Stimulated activated memory B cell treated with anti-CD40 and anti-IgM and Interleukin-4, amounts not matched to agents 10 μg/mL and 1 μg/mL and 100 μg/mL, for 72 hours (primary cell): ENCODE measurements at places on chromosomes 2 and 18.

DNA sequence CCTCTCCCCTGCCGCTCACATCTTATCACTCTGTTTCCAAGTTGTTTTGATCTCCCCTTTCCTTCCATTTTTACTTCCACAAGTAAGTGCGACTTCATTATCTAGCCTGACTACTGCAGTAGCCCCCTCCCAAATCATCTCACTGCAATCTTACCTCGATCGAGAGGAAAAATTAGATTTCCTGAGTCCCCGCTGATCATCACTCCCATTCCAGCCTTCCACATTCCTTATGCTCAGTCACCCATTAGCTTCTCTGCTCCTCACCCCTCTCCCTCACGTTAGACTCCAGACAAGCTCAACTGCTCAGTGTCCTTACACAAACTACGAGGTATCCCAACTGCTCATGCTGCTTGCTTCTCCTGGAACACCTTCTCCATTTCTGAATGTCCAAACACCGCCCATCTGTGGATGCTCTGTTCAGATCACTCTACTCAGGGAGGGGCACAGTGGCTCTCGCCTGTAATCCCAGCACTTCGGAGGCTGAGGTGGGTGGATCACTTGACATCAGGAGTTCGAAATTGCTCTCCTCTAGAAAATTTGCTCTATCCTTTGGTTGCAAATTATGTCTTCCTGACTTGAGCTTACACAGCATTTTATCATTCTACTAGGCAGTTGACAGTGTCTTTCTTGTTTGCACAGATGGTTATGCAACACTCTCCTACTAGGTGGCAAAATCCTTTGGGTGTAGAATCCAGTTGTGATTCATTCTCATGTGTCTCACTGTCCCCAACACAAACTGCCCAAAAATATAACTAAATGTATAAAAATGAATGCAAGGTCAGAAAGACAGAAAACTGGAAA, 96.5 kb downstream of the INO80D start:
- no peak for ATAC-seq

- peak; percentile 69 for ATAC-seq
These were observed 15.5 kb upstream of the RAB10 start for GRCh38 chr2:26018184-26019055.

- ATAC-seq: no peak
These were observed 60.0 kb downstream of the CAPN13 start for GRCh38 chr2:30747206-30747605.

- ATAC-seq: no peak
These were observed 146.3 kb downstream of the CELF4 start for GRCh38 chr18:37419315-37419714.

GRCh38 chr2:192029089-192029488, 165.6 kb downstream of the TMEFF2 start:
- no peak for ATAC-seq

GRCh38 chr2:135863233-135863632, 13.0 kb downstream of the MCM6 start:
- ATAC-seq: no peak

- ATAC-seq: no peak
These were observed 46.7 kb downstream of the RNU4ATAC start for GRCh38 chr2:121577381-121577780.

DNA sequence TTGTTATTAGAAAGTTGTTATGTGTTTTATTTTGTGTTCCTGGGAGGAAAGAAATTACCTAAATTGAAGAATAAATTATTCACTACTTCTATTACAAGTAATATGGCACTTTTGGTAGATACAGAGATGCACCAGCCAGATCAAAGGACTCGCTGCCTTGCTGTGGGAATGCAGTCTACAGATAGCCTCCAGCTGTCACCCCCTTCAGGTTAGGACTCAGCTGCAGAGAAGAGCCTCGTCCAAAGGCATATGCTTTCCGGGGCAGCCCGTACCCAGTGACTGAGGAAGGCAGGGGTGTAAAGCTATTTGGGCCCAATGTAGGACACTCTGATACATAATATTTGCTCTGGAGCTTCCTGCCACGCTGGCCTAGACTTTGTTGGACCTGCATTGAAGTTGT, 90.2 kb downstream of the CCDC148 start:
- no peak for ATAC-seq

- ATAC-seq: no peak
These were observed 1.3 kb upstream of the GREB1 start for GRCh38 chr2:11532416-11533055.

GRCh38 chr18:32349728-32350395, 120.8 kb downstream of the GAREM1 start:
- no peak for ATAC-seq

- ATAC-seq: no peak
These were observed 378.3 kb upstream of the MYT1L start for GRCh38 chr2:2709431-2709770.

DNA sequence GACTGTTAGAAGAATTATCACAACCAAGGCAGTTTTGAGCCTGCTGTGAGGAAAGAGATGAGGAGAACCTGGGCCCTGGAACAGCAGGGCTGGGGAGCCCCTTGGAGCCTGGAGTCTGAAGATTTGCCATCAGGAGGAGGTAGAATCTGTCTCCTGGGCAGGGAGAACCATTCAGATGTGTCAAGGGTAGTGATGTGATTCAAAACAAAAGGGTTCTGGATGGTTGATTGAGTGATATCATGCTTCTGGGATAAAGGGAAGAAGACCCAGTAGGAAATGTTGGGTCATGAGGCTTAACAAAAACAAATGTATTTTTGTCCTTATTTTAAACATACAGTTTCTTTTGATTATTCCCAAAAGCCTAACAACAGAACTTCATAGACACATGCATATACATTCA, 28.6 kb downstream of the RNF144A start:
- ATAC-seq: no peak

DNA sequence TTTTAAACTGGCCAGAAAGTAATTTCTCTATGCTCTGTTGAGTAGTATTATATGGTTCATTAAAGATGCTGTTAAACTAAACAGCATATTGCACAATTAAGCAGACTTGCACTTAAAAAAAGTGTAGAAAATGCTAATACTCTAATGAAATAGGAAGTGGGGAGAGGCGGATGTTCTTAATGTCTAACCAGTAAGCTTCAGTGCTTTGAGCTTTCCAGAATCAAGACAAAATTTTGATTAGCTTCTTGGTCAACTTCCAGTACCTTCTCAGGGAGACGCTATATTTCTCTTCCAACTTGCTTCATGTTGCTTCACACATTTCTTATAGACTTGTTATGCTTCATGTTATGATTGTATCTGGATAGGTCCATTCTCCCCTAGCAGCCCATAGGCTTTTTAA, 89.1 kb downstream of the MAP2 start:
- no peak for ATAC-seq

GRCh38 chr2:128322715-128323554, 4.3 kb upstream of the HS6ST1 start:
- ATAC-seq: no peak

DNA sequence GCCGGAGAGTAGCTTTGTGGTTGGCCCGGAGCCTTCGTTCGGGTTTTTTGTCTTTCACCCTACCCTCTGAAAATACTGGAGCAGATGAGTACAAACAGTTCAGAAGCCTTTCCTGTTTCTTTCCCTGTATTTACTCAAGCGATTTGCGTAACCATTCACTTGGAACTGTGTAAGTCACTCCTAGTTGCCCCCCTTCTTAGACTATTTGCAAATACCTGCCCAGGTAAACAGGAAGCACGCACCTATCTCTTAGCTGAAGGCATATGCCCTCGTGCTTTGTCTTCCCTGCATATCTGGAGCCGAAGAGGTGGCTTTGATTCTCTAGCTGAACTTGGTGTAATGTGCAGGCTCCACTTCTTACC, 1.4 kb downstream of the KCNS3 start:
- ATAC-seq: no peak

DNA sequence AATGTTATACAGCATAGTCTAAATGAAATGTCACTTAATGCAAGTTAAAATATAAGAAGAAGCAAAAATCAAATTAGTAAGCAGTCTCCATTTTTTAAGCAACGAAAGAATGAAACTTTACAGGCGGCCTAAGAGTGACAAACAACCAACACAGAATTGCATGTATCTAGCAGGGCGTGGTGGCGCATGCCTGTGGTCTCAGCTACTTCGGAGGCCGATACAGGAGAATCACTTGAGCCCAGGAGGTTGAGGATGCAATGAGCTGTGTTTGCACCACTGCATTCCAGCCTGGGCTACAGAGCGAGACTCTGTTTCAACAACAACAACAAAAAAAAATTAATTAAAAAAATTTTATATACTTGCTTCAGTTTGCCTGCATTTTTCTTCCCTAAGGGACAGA, 16.6 kb downstream of the RBMS1 start:
- ATAC-seq: no peak

- no peak for ATAC-seq
These were observed 2.4 kb upstream of the EVX2 start for GRCh38 chr2:176085861-176086771.

DNA sequence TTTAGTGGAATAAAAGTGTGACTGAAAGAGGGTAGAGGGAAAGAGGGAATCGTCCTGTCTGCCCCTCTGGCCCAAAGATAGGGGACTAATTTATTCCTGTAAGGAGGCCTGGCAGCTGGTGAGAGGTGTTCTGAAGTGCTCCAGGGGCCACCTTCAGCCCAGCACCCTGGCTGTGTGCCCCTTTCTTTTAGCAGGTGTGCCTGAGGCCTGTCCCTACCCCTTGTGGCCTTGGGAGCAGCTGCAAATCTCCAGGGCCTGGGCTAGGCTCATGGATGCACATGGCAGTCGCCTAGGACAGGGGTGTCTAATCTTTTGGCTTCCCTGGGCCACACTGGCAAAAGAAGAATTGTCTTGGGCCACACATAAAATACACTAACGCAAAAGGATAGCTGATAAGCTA, 37.3 kb downstream of the FHOD3 start:
- no peak for ATAC-seq

DNA sequence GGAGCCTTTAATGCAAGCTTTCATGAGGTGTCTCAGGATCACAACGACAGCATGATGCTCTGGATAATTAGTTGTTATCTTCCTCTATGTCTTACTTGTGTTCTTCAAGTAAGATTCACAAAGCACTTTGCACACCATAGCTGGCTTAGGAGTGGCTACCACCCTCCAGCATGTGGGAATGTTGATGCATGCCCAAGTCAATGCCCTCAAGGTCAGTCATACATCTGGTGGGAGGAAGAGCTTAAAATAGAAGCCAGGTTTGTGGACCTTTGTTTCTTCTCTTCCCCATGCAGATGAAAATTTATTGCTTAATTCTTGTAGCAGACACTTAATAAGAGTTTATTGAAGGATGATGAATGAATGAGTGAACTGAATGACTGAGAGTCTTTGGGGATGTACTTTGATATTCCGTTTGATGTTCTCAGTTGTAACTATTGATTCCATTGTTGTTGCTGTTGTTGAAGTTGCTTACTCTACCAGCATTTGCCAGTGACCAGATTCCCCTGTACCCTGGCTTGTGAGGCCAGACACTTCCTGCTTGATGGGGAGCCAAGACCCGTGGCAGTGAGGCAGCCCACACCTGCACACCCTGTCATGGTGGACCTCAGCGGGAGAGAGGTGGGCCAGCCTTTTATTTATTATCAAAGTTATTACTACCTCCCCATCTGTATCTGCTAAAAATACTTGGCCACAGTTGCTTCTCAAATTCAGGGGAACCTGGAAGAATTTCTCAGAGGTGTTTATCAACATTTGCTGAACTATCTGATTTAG, 137.8 kb downstream of the LAMA3 start:
- no peak for ATAC-seq

- no peak for ATAC-seq
These were observed 272.8 kb downstream of the RND3 start for GRCh38 chr2:150214626-150215025.

DNA sequence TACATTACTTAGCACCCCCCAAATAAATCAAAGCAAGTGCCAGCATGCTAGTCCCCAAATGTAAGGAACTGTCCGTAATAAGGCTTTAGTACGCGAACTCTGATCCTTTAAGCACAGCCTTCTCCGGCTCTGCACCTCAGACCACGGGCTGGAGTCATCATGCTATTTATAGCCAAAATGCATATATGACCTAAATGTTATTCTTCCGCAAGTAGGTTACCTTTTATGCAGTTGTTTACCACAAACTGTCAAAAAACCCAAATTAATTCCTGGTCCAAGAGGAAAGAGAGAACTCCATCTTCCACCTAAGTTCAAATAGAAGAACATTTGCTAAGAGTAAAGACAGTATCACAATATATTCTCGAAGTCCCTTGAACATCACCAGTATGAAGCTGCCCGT, 42.7 kb downstream of the ZNF516 start:
- no peak for ATAC-seq

- ATAC-seq: no peak
These were observed 6.8 kb upstream of the GAL3ST2 start for GRCh38 chr2:241769819-241770184.

DNA sequence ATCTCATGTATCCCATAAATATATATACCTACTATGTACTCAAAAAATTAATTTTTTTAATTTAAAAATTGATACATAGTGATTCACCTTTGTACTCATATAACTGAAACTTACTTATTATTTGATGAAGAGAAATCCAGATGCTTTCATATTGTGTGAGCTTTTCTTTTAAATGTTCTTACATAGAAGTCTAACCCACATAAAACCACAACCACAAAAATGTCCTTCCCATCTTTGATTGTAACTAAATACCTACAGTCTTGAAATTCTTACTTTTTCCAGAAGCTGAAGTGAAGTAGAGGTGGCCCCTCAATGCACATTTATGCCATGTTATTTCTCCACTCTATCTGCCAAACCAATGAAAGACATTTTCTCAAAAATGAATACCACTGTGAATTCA, 117.9 kb upstream of the COL5A2 start:
- ATAC-seq: no peak

DNA sequence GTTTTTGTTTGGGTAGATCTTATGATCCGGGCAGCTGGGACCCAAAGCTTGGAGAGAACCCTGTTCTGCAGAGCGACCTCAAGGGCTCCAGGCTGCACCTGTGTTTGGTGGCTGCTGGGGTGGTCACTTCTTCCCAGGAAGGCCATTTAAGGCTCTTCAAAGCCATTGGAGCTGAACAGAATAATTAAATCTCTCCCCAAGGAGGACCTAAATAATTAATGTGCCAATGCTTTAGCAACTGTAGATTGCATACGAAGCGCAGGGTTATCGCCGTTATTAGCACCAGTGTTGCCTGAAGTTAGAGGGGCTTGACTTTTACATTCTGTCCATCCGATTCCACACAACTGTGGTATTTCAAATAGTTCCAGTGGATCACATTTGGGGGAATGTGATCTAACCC, 251.4 kb downstream of the ATAD2B start:
- ATAC-seq: no peak

- no peak for ATAC-seq
These were observed 310.3 kb upstream of the RBMS1 start for GRCh38 chr2:160803881-160804280.

GRCh38 chr2:29011418-29012060, 30.4 kb downstream of the TOGARAM2 start:
- peak; percentile 53 for ATAC-seq
